Breast epithelium (tissue), 4 donors: ENCODE measurements at places on chromosomes 4 and X. TPM values are rescaled to one million over a fixed set of nuclear protein-coding genes. Genes with fewer than 3 reads are reported as not detected.

Gene PRRG1
- total RNA-seq, result 14.7 TPM

Gene SMIM20
- total RNA-seq, result 26.9 TPM

DNA sequence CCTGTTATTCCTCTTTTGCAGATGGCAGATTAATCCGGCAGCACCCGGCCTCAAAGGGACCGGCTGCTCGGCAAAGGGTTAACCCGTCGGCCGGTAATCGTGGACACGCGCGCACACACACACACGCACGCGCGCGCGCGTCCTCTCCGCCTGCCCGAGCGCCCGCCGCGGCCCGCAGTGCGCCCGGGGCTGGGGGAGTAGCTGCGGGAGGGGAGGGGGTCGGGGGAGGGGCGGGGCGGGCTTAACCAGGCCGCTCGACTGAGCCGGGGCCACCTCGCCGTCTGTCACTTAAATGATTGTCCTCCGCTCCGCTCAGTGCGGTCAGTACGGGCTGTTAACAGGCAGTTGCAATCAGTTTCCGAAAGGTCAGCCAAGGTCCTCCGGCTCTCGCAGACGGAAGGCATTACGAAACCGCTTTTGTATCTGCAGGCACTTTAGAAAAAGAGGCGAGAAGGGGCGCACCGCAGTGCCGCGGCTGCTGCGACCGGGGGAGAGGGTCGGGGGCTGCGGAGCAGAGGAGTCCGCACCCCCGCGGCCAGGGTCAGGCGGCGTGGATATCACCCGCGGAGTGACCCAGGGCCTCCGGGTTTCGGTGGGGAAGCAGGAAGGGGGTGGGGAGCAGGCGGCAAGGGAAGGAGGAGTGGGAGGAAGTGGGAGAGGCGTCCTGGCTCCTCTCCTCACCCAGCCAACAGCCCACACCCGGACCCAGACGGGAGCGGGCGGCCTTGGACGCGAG is 57.3 kb upstream of the BCOR start:
- no peak for DNase-seq
- H3K4me3 ChIP-seq, result peak overlapping the region; percentile 53
- peaks cover 91% of the 10 kb centered on the region for H3K27me3 ChIP-seq
- no peaks in the 10 kb centered on the region for H3K4me1 ChIP-seq
- peak overlapping the region; percentile 67 for H3K27ac ChIP-seq
- no peaks in the 10 kb centered on the region for H3K36me3 ChIP-seq

DNA sequence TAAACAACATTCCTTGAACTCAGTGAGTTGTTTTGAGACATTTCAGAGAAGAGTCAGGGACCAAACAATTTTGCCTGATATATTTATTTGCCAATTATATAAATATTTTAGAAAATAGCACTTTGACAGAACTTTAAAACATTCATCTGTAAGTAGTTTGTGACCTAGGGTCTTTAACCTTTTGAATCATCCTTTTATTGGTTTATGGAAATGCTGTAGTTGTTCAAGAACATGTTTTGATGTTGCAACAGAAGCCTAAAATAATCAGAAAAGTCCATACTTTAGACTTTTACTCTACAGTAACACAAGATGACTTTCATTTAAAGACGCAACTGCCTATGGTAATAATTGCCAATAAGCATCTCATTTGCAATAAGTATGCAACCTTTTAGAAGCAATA is 43.0 kb downstream of the CXCL1 start:
- no peak overlapping the region for H3K4me3 ChIP-seq
- H3K27me3 ChIP-seq, result no peaks in the 10 kb centered on the region
- DNase-seq, result no peak
- no peak overlapping the region for H3K27ac ChIP-seq
